ENCODE measurements at places on chromosomes 7 and 10.

GRCh38 chr7:116145245-116145852, 65.0 kb upstream of the TES start:
- DNase-seq = no peak

DNA sequence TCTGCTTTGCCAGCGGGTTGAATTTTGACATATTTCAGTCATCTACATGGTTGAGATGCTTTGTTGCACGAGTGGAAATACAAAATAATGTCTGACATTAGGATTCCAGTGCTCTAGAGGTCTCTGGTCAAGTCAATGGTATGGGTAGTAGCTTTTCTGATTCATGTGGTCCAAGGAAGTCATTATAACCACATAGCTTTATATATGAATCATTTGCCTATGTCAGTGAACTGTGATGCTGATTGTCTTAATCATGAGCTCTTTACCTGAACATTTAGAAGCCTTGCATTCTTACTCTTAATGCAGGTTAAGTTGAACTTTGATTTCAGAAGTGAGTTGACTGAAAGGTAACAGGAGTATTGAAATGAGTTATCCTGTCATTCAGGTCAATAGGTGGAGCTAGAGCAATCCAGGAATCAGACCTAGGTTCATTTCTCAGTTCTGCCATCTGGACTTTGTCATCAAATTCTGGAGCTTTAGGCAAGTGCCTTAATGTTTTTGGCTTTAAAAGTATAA, 3.3 kb downstream of the MAPK8 start:
- no peak for DNase-seq

DNA sequence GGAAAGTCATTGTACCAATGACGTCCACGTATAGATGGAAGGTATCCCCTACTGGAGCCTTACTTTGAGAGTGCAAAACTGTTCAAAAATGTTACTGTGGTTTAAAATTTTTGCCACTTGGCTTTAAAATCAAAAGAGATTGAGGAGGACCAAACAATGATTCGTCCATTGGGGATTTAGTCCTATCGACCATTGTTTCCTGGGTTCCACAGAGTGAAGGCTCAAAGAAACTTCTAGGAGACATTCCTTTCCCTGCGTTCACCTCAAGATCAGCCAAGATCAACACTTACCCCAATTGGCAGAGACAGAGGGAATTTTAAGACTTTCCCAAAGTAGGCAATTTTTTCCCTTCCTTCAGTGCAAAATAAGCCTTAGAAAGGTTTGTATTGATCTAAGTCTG, 152.3 kb downstream of the NEBL start:
- no peak for DNase-seq

DNA sequence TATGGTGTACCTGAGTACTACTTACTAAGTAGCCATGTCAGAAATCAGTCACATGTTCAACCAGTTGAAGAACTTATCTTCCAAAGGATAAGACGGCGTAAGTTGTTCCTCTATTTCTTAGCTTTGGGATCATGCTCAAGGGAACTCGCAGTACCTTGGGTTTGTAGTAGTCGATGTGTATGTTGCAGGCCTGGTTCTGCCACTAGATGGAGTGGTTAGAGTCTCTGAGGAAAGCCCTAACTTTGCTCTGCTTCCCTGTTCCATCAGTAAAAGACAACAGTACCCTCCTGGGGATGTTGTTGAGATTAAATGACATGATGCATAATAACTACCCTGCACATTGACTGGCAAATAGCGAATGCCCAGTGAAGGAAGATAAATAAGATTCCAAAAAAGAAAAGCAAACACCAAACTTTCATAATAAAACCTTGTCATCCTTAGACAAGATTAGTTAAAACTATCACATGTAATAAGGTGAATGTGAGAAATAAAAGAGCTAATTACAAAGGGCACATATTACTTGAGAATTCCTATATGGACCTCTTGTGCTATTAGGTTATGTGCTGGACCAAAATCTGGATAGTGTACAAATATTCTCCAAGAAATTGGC, 165.9 kb downstream of the ABCA13 start:
- DNase-seq = peak; percentile 40

DNA sequence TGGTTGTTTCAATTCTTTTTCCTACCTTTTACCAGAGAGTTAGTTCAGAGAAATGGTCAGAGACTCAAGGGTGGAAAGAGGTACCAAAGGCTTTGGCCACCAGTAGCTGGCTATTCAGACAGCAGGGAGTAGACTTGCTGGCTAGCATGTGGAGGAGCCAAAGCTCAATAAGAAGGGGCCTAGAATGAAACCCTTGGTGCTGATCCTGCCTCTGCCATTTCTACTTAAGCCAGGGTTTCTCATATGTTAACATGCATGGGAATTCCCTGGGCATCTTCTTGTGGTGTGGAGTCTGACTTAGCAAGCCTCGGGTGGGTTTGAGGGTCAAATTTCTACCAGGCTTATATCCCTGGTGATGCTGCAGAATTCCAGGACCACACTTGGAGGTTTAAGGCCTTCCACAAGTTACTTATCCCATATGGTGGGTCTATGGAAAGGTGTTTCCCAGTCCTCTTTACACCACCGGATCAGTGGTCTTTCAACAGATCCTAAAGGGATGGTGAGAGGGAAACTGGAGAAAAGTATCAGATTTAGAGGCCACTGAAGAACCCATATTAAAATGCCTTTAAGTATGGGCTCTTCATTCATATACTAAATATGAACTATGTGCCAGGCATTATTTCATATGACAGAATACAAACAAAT, 3.2 kb downstream of the IL6 start:
- no peak for DNase-seq

GRCh38 chr7:94338921-94339371, 55.7 kb upstream of the COL1A2 start:
- no peak for DNase-seq

DNA sequence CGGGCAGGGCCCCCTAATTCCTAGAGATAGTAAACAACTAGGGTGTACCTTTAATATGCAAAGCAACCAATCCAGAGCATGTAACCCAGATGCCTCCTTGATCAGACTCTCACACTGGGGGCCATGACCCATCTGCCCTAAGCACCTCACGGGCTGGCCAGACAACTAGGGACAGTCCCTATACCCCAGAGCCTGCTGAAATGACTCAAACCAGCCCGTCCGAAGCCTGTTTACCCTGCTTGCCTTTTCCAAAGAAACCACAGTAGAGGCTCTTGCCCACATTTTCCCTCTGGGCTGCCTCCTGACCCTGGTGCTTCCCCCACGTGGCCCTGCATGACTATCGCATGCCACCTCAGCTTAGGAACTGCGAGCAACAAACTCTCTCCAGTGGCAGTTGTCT, 46.2 kb downstream of the RGS10 start:
- DNase-seq = no peak

- no peak for DNase-seq
Observed at GRCh38 chr7:151452680-151453325, 12.9 kb upstream of the CRYGN start.

DNA sequence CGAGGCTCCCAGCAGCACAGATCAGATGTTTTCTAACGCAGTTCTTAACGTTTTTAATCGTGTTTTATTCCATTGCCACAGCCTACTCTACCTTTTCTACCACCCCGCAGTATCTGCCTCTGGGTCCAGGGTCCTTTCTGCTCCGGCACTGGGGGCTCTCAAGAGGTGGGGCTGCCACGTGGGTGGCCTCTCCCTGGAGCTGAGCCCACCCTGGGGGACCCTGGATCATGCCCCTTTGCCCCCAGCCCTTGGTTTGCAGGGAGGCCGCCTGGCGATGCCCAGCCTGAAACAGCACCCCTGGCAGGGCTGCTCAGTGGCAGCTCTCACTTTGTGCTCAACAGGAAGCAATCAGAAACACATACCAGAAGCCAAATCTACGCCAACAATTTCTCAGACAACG, 25.3 kb downstream of the PDIA4 start:
- DNase-seq = no peak

DNA sequence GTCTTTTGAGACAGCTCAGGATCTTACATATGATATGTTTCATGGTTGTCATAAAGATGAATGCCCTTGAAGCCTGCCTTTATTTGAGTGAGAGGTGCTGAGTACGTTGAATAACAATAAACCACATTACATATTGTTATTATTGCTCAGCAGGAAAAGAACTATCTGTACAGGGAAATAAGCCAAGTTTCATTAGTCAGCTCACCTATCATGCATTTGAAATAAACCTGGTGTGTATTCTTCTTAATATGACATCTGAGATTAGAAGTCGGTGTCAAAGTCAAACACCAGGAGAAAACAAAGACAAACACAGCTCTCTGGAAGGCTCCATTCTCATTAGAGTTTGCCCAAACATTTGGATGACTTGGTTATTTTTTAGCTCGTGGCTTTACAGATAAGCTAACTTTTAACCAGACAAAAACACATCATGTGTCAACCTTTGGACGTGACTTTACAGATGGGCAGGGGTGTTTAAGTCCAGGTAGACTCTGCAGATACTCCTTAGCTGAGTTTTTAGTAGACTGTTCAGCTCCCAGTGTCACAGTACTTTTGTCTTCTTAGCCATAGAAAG, 71.2 kb upstream of the AOAH start:
- DNase-seq = peak; percentile 20

- no peak for DNase-seq
Observed at GRCh38 chr7:22576612-22577469, 76.9 kb upstream of the STEAP1B start.

DNA sequence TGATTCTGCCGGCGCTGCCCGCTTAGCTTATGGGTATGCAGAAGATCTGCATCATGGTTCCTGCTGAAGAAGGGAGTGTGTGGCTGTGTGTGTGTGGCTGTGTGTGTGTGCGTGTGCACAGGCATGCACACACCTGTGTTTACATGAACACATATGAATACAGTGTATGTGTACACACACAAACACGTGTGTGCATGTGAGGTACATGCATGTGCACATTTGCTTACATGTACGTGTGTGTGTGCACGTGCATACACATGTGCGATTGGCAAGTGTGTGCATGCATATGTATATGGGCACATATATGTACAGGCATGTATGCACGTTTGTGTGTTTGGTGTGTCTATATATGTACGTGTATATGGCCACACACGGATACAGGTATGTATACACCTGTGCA, 16.4 kb upstream of the FAM20C start:
- no peak for DNase-seq

- DNase-seq = no peak
Observed at GRCh38 chr10:107031931-107032699, 132.4 kb downstream of the SORCS1 start.

GRCh38 chr7:155995183-155995612, 182.9 kb upstream of the SHH start:
- DNase-seq = no peak

- DNase-seq = no peak
Observed at GRCh38 chr7:123538189-123538714, 3.9 kb upstream of the IQUB start.

GRCh38 chr7:42690794-42691639, 220.9 kb downstream of the C7orf25 start:
- no peak for DNase-seq

GRCh38 chr10:68735119-68735518, 14.1 kb downstream of the CCAR1 start:
- DNase-seq = no peak

DNA sequence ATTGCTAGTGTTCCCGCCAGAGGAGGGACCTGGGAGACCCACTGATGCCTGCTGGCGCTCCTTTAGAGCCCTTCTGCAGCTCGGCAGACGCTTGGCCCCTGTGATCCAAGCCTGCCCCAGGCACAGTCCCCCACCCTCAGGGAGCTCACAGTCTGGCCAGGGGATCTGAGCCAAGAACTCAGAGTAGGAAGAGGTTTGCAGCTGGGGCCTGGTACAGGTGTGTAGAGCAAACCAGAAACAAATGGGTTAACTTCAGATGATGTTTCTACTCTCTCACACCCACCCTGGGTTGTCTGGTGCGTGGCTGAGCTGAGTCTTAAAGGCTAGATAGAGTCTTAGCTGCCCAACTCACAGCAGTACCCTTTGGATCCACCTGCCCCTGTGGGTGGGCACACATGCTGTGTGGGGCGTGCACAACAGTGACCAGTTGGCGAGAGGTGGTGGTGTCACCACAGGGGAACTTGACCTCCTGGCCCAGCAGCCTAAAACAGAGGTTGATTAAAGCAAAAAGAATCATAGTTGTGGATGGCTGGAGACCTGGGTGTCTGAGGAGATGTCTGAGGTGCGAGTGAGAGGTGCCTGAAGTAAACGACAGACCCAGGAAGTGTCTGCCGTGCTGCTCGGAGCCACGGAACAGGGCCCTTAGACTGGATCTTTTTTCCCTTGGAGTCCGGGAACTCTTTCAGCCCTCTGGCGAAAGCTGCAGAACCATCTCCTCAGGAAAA, 31.2 kb upstream of the SRGN start:
- no peak for DNase-seq

DNA sequence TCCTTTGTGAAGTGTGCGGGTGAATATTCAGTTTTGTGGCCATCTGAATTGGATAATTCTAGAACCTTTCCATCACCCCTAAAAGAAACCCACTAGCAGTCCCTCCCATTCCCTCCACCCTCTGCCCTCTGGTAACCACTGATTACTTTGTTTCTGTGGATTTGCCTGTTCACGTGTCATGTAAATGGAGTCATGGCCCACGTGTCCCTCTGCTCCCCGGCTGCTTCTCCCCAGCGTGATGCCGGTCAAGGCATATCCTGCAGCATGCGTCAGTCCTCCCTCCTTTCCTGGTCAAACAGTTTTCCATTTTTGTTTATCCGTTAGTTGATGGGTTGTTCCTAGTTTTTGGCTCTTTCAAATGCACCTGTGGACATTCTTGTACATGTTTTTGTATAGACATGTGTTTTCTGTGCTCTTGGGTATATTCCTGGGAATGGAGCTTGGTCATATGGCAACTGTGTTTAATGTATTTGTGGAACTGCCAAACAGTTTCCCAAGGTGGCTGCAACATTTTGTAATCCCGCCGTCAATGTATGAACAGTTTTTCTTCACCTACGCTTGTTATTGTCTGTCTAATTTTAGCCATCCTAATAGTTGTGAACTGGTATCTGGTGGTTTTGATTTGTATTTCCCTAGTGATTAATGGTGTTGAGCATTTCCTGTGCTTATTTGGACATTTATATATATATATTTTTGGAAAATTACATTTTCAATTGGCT, 22.4 kb downstream of the PPP2R2D start:
- no peak for DNase-seq

- no peak for DNase-seq
Observed at GRCh38 chr10:61918140-61918539, 16.6 kb downstream of the ARID5B start.

DNA sequence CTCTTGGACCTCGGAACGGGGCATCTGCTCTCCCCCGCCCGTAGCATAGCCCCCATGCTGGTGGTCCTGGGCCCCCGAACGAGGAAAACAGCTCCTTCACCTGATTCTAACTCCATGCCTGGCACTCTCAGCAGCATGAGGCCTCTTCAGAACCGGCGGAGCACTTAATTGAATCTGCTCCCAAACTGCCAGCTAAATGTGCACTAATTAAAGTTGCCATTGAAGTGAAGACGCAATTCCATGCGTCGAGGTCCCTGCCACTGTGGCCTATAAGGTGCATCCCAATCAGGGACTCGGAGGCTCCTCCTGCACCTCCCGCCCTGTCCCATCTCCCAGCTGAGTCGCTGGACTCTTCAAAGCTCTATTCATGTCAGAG, 41.3 kb upstream of the ADGRA1 start:
- DNase-seq = no peak

DNA sequence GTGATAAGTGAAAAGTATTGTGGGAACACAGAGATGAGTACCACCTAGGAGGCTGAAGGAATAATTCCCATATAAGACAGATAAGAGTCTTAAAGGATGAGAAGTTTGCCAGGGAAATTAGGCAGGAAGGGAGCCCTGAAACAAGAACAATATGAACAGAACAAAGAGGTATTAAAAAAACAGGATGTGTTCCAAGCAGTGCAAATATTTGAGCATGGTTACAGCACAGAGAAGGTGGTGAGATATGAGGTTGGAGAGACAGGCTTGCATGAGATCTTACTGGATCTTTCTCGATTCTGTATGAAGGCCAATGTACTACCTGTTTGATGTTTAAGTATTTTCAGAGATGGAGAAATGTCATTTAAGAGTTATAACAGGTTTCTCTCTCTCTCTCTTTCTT, 20.3 kb downstream of the TAC1 start:
- no peak for DNase-seq
